NCI-H2227 treated with DMSO at 0.1 percent for 48 hours (cell line): ENCODE measurements at places on chromosomes 11 and 22.

DNA sequence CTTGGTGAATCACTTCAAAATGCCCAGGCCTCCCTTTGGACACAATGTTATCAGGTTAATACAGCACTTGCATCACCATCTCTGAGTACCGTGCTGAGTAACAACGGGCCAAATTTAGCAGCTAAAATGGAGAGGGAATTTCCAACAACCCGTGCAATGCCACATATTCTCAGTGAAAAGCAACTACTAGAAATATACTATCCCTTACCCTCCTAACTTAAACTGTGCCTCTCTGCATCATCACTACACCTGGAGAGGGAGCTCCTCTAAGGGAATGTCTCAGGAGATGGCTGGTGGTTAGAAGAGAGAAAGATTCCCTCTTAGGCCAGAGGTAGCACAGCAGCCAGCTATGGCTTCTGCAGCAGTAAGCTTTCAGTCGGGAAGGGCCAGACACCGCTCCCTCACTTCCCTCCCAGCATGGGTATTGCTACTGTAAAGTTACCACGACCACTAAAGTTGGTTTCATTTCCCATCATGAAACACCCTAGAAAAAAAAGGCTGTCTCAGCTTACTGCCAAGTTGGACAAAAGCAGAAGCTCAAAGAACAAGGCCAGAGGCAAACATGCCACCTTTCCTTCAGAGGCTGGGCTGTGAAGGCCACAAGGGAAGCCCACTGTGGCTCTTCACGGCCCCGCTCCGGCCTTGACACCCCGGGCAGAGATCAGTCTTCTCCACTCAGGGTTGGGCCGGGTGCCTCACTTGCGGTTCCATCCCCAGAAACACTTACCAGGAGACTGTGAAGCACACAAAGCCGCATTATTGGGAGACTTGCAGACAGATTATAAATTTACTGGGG, 3.9 kb downstream of the MAML2 start:
- no peak for DNase-seq

GRCh38 chr22:35903571-35904335, 124.9 kb downstream of the RBFOX2 start:
- DNase-seq, result no peak

- no peak for DNase-seq
These were observed 34.8 kb upstream of the TTC12 start for GRCh38 chr11:113279591-113279990.

DNA sequence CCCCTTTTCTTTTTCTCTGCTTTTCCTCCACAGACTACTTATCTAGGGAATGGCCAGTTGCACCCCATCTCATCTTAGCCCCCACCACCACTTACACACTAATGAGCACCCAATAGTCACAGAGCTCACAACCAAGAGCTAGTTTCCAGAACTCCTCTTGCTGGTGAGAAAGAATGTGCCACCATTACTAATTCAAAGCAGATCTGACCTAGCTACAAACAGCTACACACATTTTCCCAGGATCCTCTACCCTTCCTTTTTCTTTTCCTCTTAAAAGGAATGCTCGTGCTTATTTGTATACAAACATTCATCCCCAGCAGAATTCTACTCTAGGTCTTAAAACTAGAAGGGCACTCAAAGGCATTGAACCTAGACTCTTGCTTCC, 136.8 kb downstream of the CD44 start:
- no peak for DNase-seq

DNA sequence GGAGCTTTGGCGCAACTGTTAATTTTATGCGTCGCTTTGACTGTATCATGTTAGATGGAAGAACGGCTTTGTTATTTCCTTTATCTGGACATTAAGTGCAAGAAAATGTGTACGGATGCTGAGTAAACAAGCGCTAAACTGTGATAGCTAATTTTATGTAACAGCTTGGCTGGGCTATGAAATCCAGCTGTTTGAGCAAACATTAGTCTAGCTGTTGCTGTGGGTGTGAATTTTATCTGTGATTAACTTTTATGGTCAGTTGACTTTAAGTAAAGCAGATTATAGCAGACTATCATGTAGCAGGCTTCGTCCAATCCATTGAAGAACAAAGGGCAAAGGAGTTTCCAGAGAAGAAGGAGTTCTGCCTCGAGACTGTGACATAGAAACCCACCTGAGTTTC, 14.0 kb downstream of the OR8A1 start:
- DNase-seq, result no peak

DNA sequence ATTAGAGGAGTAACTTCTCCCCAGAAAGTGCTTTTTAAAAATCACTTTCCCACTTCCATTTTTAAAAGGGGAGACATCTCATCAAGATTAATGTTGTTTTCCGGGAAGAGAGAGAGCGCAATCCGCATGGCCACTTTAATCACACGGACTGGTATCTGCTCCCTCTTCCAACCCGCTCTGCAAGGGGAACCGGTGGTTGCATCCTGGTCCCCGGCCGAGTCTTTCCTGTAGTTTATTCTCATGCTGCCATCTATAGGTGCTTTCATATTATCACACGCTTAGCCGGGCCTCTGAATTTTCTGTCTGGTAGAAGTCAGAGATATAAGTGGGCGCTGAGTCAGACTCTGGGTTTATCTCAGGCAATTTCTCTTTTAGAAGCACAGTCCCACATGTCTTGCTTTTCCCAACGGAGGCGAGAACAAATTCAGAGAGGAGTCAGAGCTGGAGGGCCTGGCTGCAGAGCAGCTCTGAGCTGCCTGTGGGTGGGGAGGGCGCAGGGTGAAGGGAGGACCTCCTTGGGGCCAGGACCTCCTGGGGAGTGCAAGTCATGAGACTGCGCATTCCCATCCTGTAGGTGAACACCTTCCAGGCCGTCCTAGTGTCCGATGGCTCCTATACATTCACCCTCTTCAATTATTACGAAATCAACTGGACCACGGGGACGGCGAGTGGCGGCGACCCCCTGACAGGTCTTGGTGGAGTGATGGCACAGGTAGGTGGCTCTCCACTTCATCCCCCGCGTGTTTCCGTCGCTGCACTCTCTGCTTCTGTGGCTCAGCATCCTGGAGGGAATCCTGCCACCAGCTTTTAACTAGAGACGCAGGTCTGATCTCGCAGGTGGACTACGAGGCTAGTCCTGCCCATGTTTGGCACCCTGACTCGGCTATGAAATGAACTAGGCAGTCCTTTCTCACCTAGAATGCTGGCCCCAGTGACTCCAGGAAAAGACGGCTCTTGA, 11.7 kb downstream of the TECTA start:
- peak; percentile 72 for DNase-seq

DNA sequence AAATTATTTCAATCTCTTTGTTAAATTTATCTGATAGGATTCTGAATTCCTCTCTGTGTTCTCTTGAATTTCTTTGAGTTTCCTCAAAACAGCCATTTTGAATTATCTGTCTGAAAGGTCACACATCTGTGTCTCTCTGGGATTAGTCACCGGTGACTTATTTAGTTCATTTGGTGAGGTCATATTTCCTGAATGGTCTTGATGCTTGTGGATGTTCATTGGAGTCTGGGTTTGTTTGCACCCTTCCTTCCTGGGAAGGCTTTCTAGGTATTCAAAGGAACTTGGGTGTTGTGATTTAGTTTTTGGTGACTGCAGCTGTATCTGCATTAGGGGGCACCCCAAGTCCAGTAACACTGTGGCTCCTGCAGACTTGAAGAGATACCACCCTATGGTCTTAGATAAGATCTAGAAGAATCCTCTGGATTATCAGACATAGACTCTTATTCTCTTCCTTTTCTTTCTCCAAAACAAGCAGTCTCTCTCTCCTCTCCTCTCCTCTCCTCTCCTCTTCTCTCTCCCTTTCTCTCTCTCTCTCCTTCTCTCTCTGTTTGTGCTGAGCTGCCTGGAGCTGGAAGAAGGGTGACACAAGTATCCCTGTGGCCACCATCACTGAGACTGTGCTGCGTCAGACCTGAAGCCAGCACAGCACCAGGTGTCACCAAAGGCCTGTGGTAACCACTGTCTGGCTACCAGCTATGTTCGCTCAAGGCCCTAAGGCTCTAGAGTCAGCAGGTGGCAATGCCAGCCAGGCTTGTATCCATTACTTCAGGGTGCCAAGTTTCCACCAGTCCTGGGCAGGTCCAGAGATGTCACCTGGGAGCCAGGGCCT, 3.3 kb upstream of the HEPN1 start:
- DNase-seq, result no peak

DNA sequence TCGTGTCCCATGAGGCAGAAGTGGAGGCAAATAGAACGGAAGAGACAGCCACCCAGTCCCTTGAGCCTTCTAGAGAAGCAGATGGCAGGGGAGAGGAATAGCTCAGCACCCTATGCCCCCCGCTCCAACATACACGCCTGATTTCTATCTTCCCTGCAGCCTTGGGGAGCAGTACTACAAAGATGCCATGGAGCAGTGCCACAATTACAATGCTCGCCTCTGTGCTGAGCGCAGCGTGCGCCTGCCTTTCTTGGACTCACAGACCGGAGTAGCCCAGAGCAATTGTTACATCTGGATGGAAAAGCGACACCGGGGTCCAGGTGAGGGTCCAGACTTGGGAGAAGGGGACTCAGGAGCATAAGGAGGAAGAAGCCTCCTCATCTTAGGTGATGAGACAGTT, 6.6 kb downstream of the DPF2 start:
- no peak for DNase-seq

GRCh38 chr11:121032546-121032945, 8.6 kb downstream of the TBCEL start:
- DNase-seq, result no peak

DNA sequence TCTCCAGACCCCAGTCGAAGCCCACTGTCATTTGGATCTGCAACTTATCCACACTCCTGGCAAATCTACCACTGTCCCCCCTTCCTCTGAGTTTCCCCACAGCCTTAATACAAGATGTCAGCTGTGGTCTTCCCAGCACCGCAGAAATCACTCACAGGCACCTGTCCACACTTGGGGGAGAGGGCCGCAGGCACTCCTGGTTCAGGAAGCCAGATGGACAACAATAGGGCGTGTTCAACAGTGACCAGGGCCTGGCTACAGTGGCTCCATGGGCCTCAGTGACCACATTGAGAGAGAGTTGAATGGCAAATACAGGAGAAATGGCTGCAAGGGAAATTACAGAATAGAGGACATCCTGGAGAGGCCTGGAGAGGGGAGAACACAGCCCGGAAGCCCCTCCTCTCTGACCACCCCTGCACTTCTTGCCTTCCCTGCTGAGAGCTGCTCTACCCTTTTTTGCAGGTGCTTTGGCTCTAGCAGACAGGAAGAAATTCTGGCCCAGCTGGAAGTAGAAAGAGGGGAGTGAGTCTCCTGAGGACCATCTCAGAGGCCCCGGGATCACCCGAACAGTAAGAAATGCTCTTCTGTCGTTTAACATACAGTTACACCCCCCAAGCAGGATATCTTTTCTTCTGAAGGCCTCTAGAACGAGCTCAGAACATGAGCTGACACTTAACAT, 164.6 kb downstream of the FEZ1 start:
- no peak for DNase-seq

DNA sequence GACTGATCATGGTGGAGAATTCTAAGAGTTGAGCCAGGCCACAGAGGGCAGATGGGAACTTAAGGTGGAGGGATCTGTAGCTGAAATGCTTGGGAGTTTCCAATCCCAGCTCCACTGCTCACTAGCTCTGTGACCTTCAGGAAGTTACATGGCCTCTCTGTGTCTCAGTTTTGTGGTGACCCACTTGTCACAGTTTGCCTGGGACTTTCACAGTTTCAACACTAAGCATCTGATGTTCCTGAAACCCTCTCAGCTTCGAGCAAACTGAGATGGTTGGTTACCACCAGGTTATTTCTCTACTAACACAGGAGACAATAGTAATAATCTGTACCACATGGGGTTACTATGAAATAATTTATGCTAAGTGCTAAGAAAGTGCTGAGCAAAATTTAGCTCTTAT, 505.3 kb downstream of the OPCML start:
- no peak for DNase-seq

- no peak for DNase-seq
These were observed 31.7 kb upstream of the TEF start for GRCh38 chr22:41350087-41350486.

GRCh38 chr11:14607713-14608112, 35.9 kb upstream of the PDE3B start:
- no peak for DNase-seq

DNA sequence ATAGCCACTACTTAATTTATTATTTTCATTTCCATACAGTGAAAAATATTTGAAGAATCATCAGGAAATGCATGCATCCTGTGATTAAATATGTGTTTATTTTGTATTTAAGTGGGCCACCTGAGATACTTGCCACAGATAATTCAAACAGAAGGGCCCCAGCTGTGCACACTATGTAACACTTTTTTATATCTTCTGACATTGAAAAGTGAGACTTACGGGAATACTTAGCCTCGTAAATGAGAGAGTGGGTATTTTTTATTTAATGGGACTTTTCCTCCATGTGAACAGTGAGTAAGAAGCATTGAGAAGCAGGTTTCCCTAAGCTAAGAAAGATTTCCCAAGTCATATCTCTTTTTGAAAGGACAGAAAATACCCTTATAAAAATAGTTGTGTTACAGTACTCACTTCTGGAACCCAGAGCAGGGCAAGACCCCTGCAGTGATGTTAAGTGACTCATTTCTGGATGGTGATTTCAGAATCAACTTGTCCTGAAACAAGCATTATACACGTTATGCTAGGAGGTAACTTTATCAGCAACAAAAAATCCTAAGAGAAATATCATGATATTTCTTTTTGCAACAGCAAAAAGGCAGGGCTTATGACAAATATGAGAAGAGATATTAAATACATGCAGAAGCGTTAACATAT, 478.1 kb upstream of the CHORDC1 start:
- DNase-seq, result no peak

DNA sequence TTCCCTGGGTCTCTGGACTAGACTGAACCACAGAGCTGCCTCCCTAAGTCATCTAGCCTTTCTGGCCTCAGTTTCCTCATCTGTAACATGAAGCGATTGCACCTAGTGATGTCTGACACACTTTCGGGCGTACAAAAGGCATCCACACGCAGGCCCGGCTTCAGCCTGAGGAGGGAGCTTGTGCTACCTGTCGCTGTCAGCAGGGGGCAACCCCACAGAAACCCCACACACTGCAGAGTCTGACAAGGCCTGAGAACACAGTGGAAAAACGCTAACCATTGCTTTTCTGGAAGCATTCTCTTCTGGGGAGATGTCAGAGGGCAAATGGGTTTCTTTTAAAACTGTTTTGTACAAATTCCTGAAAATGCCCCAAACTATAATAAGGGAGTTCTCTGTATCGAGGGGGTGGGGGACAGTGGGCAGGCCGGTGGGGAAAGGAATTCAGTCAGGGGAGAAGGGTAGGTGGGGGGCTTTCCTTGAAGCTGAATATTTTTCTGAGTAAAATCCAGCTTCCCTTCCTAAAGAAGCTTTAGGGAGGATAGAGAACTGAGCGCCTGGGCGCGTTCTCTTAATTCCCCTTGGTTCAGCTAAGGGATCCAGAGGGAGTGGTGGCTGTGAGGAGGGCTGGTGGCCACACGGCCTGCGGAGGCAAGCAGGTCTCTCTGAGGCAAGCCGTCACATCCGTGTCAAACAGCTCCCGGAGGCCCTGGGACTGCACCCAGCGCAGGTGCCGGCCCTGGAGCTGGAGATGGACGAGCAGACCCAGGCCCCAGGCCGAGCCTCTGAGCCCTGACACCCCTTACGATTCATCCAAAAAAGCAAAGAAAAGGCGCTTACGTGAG, 533 bp downstream of the ELF5 start:
- no peak for DNase-seq

DNA sequence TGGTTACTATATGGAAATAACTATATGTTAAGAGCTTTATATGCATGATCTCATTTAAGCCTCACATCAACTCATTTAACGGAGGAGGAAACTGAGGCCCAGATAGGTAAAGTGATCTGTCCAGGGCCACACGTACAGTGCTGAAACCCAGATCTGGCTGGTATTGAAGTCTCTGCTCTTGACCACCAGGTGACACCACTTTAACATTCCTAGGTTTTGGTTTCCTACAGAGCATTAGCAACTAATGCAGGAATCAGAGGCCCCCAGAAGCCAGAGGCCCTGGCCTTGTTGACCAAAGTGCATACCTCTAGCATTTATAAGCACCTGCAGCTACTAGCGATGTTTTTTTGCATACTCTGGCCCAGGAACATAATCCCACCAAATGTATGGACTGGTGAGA, 12.9 kb upstream of the LIMK2 start:
- DNase-seq, result no peak
